ENCODE measurements at places on chromosomes 11 and 22. TPM values are rescaled to one million over a fixed set of nuclear protein-coding genes. Genes with fewer than 3 reads are reported as not detected.

GRCh38 chr11:60370811-60371298 is 7.5 kb upstream of the MS4A7 start:
- DNase-seq: no peak

- no peak for DNase-seq
Measured at GRCh38 chr11:43404836-43405479, 46.2 kb downstream of the TTC17 start.

DNA sequence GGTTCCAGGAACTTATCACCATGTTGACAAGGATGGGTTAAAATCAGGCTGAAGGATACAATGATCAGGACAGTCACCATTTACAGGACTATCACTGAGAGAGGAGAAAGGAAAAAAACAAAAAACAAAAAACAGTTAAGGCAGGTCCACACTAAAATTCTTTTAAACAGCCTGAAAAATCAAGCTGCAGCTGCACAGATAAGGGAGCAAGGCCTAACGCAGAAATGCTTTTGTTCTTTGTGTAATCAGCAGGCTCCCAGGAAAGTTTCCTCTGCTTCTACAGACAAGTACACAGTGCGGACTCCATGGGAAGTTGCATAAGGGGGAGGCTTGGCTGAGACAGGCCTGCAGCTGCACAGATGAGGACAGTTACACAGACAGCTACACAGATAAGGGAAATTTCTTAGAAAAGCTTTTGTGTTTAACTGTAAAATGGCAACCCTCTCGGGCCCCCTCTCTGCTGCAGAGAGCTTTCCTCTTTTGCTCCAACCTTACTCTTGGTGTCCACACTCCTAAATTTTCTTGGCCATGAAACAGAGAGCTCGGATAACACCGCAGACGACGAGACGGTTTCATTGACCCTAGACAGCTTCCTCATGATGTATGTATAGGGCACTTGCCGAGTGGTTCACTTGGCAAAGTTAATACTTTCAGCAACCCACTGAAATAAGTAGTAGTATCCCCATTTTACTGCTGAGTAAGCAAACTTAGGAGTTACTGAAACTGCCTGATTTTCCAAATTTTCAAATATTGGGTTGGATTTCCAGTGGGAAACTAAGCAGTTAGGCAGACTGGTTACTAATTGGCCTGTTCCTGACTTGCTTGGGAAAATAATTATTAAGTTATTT is 45.5 kb downstream of the PIWIL3 start:
- peak; percentile 72 for DNase-seq

DNA sequence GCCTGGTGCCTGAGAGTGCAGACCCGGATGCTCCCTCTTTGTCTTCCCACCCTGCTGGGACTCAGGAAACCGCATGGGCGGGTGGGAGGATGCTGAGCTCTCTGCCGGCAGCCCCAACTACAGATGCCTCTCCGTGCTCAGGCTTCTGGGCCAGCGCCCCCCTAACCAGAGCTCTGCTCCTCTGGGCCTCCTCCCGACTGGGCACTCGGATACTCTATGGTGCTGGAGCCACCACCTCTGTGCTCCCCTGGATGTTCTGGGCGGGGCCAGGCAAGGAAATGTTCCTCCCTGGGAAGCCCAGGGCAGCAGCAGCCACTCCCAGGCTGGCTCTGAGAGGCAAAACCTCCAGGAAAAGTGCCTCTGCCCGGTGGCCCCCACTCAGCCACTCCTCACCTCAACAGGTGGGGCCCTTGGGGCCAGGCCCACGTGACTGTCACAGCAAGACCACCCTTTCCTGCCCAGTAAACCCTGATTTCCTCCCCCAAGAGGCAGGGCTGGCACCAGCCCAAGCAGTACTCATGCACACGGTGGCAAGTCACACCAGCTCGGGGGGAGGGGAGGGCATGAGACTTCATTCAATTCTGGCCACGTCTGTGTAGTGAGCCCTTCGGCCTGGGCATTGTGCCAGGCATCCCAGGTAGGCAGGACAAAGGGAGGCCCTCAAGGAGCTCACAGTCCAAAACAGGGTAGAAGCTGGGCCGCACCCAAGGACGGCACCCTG is 54.7 kb upstream of the TCF20 start:
- no peak for DNase-seq

- no peak for DNase-seq
Measured at GRCh38 chr11:8584511-8584910, 9.5 kb downstream of the STK33 start.

DNA sequence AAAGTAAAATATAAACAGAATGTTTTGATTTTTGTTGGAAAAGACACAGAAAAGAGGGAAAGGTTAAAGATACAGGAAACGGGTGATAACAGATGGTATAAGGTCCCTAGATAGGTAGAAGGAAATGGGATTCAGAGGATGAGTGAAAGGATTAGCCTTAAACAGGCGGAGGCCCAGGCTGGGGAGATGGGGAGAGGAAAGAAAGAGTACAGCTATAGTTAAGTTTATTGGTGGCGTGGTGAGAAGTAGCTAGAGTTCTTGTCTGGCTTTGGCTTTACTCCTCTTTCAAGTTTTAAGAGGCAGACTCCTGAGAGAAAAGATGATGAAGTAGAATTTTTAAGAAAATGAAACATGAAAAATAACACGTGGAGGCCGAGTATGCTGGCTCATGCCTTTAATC is 13.7 kb downstream of the ZBTB44 start:
- DNase-seq: no peak

- DNase-seq: no peak
Measured at GRCh38 chr11:104817973-104818372, 80.3 kb downstream of the CASP12 start.

DNA sequence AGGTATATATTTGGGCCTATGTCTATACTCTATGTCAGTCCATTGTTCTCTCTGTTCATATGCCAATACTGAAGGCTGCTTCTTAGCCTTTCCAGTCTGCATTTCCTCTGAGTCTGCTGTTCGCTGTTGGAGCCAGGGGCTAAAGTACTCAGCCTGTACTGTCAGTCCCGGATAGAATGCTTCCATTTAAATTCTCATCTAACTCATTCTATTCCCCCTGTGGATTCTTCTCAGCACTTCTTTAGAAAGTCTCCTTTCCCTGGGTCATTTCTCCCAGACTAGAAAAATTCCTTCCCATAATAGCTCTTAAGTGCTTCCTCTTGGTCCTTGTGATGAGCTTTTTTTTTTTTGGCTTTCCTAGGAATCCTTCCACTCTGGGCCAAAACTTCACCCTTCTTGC is 293.1 kb downstream of the KIRREL3 start:
- DNase-seq: no peak

DNA sequence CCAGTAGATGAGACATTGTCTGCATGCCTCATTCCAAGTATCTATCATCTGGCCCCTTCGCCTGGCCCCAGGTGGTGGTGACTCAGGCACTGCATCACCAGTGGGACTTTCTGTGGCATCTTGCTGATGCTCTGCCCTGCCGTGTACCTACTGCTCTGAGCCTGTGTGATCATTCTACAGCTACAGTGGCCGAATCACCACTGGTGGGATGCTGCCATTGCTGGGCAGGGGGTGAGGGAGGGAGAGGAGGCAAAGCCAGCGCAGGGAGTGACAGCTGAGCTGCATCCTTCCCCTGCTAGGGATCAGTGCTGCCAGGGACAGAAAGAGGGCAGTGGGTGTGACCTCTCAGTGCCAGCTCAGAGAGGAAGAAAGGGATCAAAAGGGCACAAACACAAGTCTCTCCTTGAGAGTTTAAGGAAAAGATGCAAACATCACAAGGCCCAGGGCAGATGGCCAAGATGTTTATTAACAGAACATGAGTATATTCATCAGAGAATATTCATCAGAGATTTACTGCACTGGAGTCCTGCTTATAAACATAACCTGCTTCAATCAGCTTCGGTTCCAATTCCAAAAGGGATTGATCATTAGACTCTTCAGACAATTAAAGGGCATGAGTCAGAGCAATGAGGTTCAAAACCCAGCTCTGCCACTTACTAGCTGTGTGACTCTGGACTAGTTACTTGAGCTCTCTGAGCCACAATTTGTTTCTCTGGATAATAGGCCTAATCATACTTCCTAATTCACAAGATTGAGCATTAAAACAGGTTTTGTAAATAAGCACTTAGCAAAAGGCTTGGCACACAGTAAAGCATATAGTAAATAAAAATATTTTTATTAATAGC is 109.8 kb downstream of the NAT10 start:
- DNase-seq: no peak

- no peak for DNase-seq
Measured at GRCh38 chr11:105740164-105740903, 130.5 kb downstream of the GRIA4 start.

DNA sequence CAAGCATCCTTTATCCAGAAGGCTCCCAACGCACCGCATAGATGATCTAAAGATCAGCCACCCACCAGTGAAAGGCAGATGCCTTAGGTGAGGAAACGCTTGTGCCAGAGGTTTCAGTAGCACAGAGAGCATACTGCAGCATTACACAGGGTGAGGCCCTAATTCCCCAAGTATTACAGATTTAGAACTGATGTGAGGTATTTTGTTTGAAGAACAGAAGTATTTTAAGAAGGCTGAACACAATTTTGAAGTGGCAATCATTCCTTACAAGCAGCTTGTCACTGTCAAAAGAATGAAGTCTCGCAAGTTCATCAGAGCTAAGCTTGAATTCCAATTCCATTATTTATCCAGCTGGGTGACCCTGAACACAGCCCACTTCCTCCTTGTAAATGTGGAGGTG is 70.0 kb upstream of the FAT3 start:
- DNase-seq: no peak

DNA sequence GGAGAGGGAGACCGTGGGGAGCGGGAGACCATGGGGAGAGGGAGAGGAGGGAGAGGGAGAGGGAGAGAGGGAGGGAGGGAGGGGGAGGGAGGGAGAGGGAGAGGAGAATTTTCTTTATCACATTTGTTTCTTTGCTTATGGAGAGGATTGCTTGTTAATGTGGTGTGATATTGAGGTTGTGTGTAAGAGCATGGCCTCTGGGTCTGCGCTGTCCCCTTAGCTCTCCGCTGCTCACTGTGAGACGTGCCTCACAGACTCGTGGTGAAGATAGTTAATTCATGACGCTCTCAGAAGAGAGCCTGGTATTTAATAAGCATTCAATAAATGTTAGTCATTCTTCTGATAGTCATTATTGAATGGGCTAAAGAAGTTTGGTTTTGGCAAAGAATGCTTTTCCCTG is 26.2 kb downstream of the PPFIA1 start:
- no peak for DNase-seq

GRCh38 chr11:117621226-117621625 is 175.8 kb downstream of the DSCAML1 start:
- no peak for DNase-seq

DNA sequence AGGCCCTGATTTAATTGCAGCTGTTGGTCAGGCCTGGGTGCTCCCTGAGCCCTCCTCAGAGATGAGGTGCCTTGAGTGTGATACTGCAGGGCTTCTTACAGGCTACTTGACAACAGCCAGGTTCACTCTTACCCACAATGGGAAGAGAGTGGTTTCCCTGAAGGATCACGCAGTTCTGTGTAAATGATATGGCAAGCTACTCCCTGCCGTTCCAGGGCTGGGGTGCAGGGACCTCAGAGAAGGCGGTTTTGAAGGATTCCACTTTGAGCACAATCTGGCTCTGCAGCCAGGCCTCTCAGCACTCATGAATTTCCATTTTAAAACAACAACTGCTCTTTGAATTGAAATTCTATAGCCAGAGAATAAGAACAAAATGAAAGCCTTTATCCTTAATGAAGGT is 92.9 kb downstream of the SLC17A6 start:
- no peak for DNase-seq

DNA sequence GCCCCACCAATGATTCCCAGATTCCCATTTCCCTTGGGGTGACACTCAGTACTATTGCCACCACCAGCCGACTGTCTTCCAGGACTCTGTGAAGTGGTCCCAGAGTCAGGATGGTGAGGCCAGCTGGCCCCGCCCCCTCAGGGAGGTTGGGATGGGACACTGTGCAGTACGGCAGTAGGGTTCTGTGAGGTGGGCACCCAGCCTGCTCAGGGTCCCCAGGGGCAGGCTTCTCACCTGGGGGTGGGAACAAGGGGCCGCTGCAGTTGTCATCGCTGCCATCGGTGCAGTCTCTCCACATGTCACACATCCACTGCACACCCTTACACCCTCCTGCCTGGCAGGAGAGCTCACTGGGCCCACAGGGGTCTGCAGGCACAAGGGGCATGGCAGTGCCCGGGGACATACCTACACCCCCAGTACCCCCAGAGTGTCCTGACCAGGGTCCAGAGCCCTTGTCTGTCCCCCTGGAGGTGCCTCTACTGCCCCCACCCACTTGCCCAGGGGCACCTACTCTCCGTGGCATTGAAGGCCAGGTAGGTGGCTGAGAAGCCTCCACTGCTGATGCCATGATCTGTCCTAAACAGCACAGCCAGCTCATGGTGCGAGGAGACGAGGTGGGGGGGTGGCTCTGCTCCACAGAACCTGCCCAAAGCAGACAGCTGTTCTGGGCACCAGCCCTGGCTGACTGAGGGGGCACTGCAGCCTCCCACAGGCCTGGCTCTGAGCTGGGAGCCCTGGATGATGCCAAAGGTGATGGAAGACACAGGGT is 1.9 kb upstream of the C1QTNF5 start:
- no peak for DNase-seq

GRCh38 chr11:133134314-133135173 is 397.8 kb downstream of the OPCML start:
- peak; percentile 51 for DNase-seq

DNA sequence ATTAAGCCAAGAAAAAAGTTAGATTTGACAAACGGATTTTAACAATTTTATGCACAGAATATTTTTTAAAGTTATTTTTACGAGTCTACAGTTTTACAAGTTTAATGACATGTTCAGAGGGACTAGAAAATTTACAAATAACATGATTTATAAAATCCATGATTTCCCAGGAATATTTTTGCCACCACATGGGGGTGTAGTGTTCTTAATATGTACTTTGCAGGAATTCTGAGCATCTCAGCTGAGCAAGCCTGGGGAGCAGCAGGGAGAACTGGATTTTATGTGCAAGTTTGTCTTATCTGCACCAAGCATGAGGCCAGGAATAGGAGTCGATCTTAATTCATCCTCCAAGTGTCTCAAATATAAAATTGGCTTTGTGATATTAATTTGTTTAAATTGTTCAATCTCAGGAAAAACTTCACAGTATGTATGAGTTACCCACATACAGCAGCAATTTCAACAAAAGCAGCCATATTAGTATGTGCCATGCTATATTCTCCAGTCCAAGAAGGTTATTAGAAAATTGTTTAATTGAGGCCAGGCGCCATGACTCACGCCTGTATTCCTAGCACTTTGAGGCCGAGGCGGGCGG is 826.3 kb downstream of the DLG2 start:
- no peak for DNase-seq

Gene STK33
- 3.0 TPM for polyA plus RNA-seq

Gene NEU3
- 21.2 TPM for polyA plus RNA-seq

Gene CRACR2B
- polyA plus RNA-seq: 17.3 TPM

Gene TBX1
- 17.2 TPM for polyA plus RNA-seq

Gene ACR
- polyA plus RNA-seq: 0.45 TPM

Gene PLA2G3
- polyA plus RNA-seq: not detected

Gene GRM5
- polyA plus RNA-seq: 0.05 TPM

Gene FXYD2
- 2.2 TPM for polyA plus RNA-seq

Gene COPB1
- 75.5 TPM for polyA plus RNA-seq
